ENCODE measurements at places on chromosomes 7 and 10.
A peak's percentile ranks its signal among the peaks of the same experiment; 100 is the strongest.

DNA sequence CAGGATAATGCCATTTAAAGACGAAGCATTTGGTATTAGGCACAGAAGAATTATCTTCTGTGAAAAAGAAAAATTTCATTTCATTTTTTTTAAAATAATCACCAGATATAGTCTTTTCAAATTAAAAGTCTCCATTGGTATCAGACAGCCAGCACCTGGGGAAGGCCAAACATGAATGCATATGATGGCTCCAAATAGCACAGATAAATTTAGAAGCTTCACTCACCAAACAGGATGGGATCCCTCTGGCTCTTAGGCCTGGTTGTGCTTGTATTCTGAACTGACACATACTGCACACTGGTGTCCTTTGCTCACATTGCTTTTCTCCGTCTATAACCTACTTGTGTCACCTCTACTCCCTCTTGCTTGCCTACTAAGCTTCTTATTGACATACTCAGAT is 169.5 kb upstream of the CHRM2 start:
- DNase-seq = no peak

- DNase-seq = no peak
Measured at GRCh38 chr7:90320801-90321494, at the start of gene FAM237B. Gene FAM237B (minus strand): TSS chr7:90321304. CDS start chr7:90319748, 1,556 bp downstream.

DNA sequence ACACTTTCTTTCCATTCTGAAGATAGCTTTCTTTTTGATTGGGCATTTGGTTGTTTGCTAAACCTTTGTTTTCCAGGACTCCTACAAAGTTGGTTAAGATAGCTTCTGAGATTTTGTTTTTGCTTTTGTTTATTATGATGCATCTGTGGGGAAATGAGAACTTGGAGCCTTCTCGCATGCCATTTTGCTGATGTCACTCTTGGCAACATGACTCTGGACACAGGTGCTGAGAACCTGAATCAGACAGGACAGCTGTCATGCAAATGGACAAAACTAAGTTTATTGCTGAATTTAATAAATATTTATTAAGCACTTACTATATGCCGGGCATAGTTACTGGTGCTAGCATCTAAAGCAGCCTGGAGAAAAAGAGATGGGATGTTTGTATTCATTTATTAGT is 274.1 kb downstream of the ZEB1 start:
- DNase-seq = no peak

- no peak for DNase-seq
Measured at GRCh38 chr7:116224492-116225098, 14.3 kb downstream of the TES start.

- DNase-seq = no peak
Measured at GRCh38 chr7:150820578-150821198, 20.1 kb downstream of the TMEM176A start.

DNA sequence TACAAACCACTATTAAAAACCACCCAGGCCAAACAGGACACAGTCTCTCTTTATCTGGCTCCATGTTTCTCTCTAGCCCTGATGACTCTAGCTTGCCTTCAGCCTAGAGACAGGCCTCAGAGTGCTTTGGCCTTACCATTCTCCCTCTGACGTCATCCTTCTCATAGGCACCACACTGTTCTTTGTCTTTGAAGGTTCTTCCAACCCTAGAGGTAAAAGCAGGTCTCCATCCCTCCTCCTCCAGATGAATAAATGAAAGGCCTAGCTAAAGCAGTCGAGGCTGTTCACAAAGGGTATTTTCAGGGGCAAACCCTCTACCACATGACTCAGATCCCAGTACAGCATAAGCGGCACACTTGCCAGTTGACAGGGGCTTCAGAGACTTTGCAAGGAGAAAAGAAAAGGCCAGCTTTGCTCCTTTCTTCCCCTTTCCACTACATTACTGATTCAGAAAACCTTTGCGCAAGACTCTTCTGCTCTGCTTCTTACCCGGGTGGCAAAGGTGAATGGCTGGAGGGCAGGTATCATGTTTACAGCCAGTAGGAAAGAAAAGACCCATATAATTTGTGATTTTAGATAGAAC is 14.8 kb downstream of the NFE2L3 start:
- DNase-seq = no peak

DNA sequence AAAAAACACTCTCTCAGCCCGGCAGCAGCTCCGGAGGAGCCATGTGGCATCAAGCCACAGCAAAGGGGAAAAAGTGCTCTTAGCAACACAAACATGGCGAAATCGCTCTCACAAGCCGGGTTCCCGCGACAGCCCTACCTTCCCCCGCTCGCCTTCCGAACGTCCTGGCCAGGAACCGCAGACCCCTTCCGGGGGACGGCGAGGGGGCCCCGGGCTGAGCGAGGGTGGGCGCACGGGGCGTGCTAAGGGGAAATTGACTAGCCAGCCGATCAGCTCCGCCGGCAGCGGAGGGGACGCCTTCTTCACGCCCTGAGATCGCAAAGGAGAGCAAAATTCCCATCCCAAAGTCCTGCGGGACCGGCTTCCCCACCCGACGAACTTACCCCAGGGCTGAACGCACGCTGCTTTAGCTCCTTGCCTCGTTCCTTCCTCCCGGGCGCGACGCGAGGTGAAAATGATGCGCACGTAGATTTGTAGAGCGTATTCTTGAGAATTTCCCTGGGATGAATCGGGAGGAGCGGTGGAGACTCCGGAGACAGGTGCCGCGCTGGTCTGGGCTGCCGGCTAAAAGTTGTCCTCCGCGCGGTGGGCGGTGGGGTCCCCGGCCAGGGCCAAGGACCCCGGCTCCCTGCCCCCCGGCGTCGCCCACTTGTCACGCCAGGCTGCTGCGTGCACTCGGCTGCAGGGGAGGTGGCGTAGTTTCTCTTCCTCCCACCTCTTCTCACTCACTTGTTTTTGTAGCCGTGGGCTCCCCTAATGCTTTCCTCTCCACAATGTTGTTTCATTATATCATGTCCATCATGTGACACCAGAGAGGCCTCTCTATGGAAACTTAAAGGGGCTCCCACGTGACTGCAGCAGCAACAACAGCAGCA is 220.1 kb upstream of the MKLN1 start:
- DNase-seq = peak; percentile 84

DNA sequence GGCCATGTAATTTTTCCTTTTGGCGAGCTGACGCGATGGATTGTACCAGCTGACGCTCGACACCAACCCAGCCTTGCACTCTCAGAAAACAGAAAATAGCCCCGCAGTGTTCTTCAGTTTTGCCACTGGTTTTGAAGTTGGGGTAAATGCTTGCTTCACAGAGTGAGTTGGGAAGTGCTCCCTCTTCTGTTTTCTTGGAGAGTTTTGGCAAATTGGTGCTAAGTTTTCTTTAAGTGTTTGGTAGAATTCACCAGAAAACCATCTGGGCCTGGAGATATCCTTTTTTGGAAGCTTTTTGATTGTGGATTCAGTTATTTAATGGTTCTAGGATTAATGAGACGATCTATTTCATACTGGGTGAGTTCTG is 252.8 kb downstream of the ELFN1 start:
- DNase-seq = no peak

DNA sequence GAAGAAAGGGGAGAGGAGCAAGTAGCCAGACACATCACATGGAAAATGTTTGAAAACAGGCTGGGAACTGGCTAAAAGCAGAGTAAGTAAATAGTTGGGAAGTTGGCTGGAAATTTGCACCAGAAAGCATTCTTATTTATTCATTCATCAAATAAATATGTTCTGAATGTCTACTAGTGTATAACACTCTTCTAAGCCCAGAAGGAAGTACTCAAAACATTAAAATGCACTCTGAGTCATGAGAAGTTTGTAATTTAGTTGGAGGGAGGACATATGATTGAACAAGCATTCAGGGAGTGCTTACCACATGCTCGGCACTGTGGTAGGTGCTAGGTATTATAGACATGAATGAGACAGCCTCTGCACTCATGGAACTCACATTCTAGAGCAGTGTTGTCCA is 37.0 kb upstream of the CNNM1 start:
- no peak for DNase-seq

GRCh38 chr7:136148920-136149319 is 171.8 kb upstream of the MTPN start:
- no peak for DNase-seq

DNA sequence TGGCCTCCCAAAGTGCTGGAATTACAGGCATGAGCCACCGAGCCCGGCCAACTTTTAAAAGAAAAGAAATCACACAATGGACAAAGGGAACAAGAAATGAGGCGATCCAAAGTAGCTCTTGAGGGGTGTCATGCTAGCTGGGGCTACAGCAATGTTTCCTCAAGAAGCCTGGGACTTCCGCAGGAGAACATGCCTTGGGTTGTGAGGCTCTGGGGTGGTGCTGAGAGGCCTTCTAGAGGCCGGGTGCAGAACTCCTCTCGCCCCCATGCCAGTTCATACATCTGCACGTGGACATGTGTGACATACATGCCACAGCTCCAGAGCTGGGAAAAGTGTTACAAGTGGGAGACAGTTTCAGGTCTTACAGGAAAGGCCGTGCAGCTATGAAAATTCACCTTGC is 238.2 kb downstream of the SKAP2 start:
- no peak for DNase-seq

GRCh38 chr10:91519899-91520514 is 109.9 kb downstream of the HECTD2 start:
- DNase-seq = no peak

DNA sequence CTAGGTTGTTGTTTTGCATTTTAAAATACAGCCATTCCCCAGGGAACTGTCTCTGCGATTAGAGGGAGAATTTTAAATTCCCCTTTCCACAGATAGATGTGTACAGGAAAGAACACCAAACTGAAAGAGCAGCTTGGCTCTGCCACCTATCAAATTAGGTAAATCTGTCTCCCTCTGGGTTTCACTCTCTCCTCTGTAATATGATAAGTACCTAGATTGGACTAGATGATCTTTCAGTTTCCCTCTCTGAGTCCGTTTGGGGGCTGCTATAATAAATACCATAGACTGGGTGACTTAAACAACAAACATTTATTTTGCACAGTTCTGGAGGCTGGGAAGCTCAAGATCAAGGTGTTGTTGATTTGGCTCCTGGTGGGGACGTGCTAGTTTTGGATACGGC is 186.0 kb downstream of the KIF20B start:
- DNase-seq = no peak

DNA sequence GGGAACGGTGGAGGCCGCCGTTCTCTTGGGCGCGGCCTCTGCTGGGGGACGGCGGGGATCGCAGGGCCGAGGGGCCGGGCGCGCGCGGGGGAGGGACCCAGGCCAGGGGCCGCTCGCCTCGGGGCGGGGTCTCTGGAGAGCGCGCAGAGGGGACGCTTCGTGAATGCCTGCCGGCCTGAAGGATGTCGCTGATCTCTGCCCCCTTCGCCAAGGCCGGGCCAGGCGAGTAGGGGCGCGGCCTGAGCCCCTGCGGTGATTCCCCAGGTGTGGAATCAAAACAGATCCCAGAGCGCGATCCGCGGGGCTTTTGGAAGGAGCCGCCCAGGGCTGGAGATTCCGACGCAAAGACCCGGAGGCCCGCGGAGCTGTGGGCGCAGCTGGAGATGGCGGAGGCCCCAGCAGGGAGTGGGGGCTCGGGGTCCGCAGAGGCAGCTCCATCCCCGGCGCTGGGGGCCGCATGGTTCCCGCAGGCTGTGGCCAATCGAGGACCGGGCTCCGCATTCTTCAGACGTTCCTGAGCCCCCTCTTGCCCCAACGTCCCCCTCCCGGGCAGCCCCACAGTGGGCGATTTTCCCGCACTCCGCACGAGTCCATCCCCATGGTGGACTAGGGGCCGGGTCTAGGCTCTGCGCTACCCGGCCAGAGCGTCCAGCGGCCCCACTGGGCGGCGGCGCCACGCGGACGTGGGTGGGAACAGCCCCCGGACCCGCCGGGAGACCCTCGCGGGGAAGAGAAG is 166.0 kb downstream of the ACTR3B start:
- DNase-seq = peak; percentile 44

- DNase-seq = no peak
Measured at GRCh38 chr7:147579148-147579547, 1011.4 kb upstream of the C7orf33 start.

DNA sequence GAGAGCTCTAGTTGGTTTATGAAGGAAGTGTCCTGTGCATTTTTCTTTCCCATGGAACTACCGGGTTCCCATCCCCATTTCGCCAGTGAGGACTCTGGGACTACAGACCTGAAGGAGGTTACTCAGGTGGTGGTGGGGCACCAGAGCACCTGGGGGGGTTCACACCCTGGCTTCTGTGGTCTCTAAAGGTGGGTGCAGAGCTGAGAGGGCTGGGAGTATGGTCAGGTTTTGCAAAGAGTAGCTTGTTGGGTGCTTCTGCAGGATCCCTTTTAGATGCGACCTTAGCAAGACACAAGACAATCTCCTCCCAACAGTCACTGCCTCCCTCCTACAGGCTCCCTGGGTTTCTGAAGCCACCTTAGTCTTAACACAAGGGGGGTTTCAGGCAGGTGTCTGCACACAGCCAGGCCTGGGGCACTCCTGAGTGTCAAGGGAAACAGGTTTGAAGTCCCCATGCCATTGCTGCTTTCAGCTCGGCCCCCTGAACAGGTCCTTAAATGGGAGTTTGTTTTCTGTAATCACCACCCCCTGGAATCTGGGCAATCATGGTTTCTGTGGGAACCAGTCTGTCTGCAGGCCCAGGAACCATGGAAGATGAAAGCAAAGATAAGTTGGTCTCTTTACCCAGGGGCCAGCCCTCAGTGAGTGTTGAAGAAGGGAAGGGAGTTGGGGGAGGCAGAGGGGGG is 9.9 kb upstream of the CXCL12 start:
- no peak for DNase-seq

- no peak for DNase-seq
Measured at GRCh38 chr7:10015687-10016086, 958.0 kb upstream of the PHF14 start.

- DNase-seq = no peak
Measured at GRCh38 chr10:35339942-35340341, 3.6 kb downstream of the CCNY start.

DNA sequence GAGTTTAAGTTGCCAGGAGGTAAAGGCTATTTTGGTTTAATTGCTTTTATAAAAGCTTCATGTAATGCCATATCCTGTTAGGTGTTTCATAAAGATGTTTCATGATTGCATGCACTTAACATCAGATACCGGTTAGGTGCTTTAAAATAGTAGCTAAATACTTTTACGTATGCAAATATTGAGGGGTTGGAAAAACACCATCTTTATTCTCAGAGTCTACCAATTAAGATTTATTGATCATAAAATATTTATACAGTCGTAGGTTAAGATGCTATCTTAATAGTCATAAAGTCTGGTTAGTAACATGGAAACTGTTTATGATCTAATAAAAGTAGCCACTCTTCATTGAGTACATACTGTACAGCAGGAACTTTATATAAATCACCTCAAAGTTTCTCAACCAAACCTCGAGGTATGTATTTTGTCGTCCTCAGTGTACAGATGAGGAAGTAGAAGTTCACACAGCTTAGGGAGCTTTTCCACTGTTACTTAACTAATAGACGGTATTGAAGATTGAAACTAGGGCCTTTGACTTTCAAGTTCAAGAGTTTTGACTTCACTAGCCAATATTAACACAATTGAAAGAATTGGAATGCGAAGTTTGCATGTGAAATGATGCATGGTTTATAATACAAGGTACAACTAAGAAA is 897.1 kb downstream of the GATA3 start:
- no peak for DNase-seq

All from right atrium auricular region (tissue), 2 donors.